Stimulated activated CD8-positive, alpha-beta memory T cell treated with anti-CD3 and anti-CD28 coated beads, Interleukin-2, amount 100 ng/mL, for 1 hour (primary cell): ENCODE measurements at places on chromosomes 1 and 21.

DNA sequence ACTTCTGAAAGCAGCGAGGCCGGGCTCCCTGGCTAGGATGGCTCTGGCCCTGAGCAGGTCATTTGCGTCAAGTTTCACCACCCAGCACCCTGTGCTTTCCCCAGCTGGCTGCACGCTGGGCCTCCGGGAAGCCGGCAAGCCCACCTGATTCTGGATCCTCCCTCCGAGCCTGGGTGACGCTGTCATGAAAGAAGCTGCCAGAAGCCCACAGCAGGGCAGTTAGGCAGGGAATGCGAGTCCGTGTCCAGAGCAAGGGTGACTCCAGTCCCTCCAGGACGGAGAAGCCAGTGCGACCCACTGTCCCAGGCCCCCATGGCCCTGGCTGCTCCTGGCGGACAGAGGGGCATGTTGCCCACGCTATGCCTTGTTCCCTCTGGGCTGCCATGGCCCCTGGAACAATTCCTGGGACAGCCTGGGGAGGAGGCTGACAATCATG, 44.4 kb upstream of the PCBP3 start:
- no peak for DNase-seq

GRCh38 chr1:180365039-180365438, 135.0 kb downstream of the LHX4 start:
- no peak for DNase-seq

GRCh38 chr21:45379171-45379900, 25.6 kb upstream of the COL18A1 start:
- DNase-seq = no peak

- DNase-seq = no peak
Observed at GRCh38 chr1:209783386-209783785, 973 bp downstream of the C1orf74 start.

DNA sequence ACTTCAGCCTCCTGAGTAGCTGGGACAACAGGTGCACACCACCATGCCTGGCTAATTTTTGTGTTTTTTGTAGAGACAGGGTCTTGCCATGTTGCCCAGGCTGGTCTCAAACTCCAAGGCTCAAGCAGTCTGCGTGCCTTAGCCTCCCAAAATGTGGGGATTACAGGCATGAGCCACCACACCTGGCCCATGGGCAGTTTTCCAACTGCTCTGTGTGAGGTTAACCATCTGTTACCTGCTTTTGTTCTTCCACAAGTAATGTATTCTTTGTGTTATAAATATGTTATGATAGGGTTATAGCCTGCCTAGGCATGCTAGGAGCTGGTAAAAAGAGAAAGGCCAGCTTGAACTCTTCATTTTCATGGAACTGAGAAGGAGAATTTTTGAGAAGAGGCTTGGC, 30.7 kb downstream of the TUFT1 start:
- no peak for DNase-seq

- no peak for DNase-seq
Observed at GRCh38 chr1:201752333-201752732, 76.6 kb upstream of the IPO9 start.

- no peak for DNase-seq
Observed at GRCh38 chr1:6861075-6861724, 75.9 kb downstream of the CAMTA1 start.

DNA sequence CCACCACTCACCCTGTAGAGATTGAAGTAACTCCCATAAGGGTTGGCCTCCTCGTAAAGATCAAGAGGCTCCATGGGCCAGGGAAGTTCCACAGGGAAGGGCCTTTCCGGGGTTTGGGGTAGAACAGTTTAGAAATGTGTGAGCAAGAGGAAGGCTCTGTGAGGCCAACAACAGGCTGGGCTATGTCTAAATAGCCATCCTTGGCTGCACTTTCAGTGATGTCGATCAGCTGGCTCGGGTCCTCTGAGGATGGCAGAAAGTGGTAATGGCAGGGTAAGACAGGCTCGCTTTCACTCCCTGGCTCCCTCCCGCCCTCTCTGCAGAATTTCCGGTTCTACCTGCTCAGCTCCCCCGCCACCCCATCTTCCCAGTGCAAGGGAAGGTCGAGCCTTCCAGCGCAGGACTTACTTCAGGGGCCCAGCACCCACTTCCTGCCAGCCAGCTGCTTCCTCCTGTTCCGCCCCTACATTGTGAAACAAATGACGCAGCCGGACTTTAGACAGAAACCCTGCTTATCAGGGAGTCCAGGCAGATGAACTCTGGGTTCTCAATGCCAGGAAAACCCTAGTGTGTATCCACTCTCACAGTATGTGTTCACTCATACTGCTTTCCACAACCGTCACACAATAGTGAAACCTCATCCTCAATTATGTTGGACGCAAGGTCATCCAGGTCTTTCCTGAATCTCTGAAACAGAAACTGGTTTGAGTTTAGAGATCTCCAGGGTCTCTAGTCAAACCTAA, 7.3 kb downstream of the F11R start:
- peak; percentile 34 for DNase-seq
